Panc1 (cell line): ENCODE measurements at places on chromosomes 3 and 15. TPM values are rescaled to one million over a fixed set of nuclear protein-coding genes. Genes with fewer than 3 reads are reported as not detected.

Gene RBP2
- not detected for total RNA-seq

Gene ADCY5
- 1.4 TPM for total RNA-seq

Gene DAZL
- total RNA-seq = not detected

Gene ROPN1
- total RNA-seq = not detected

Gene THRB
- 3.9 TPM for total RNA-seq

Gene SLC27A2
- total RNA-seq = 0.18 TPM

Gene AMOTL2
- total RNA-seq = 146 TPM

Gene HACL1
- total RNA-seq = 26.8 TPM
